Small intestine (tissue), 16 donors: ENCODE measurements at places on chromosomes 7 and 10.

- no peaks in the 10 kb centered on the region for H3K4me1 ChIP-seq
- H3K4me3 ChIP-seq, result no peak overlapping the region
- H3K27me3 ChIP-seq, result no peaks in the 10 kb centered on the region
These were observed 247.9 kb downstream of the BAMBI start for GRCh38 chr10:28925121-28925663.

GRCh38 chr10:89062861-89063260 is 72.3 kb downstream of the FAS start:
- H3K4me3 ChIP-seq, result no peak overlapping the region
- no peak for DNase-seq
- H3K36me3 ChIP-seq, result no peaks in the 10 kb centered on the region
- no peaks in the 10 kb centered on the region for H3K4me1 ChIP-seq
- H3K27ac ChIP-seq, result peak overlapping the region; percentile 57
- H3K27me3 ChIP-seq, result no peaks in the 10 kb centered on the region

DNA sequence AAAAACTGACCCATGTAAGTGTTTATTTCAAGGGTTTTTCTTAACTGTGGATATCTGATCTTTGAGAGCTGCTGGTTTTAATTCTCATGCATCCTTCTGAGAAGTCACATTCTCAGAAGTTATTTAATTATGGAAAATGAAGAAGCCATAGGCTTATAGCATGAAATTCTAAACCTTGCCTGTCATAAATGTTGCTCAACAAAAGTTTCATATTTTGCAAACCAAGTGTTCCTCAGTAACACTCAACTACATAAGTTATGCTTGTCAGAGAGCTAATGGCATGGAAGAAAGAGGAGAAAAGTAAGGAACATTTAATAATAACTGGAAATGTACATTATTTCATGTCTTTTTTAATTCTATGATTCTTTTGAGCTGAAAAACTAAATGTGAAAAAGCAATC is 78.6 kb upstream of the MPP7 start:
- DNase-seq, result no peak
- H3K4me1 ChIP-seq, result no peaks in the 10 kb centered on the region
- H3K27ac ChIP-seq, result no peak overlapping the region
- no peak overlapping the region for H3K4me3 ChIP-seq
- no peaks in the 10 kb centered on the region for H3K36me3 ChIP-seq
- no peaks in the 10 kb centered on the region for H3K27me3 ChIP-seq

GRCh38 chr7:24477398-24478136 is 95.7 kb upstream of the PALS2 start:
- no peak for DNase-seq
- no peaks in the 10 kb centered on the region for H3K4me1 ChIP-seq
- H3K27me3 ChIP-seq, result no peaks in the 10 kb centered on the region
- no peaks in the 10 kb centered on the region for H3K36me3 ChIP-seq

GRCh38 chr7:2104107-2104710 is 128.5 kb downstream of the MAD1L1 start:
- no peaks in the 10 kb centered on the region for H3K4me1 ChIP-seq
- no peak overlapping the region for H3K27ac ChIP-seq
- H3K27me3 ChIP-seq, result no peaks in the 10 kb centered on the region
- H3K36me3 ChIP-seq, result peaks cover 18% of the 10 kb centered on the region
- no peak overlapping the region for H3K4me3 ChIP-seq

GRCh38 chr7:113835367-113835766 is 83.4 kb downstream of the PPP1R3A start:
- DNase-seq, result no peak
- no peak overlapping the region for H3K27ac ChIP-seq
- H3K27me3 ChIP-seq, result no peaks in the 10 kb centered on the region
- no peak overlapping the region for H3K4me3 ChIP-seq
- no peaks in the 10 kb centered on the region for H3K36me3 ChIP-seq

- peaks cover 13% of the 10 kb centered on the region for H3K4me1 ChIP-seq
- DNase-seq, result no peak
- H3K36me3 ChIP-seq, result no peaks in the 10 kb centered on the region
- peaks cover 39% of the 10 kb centered on the region for H3K27me3 ChIP-seq
These were observed 166.7 kb downstream of the NRF1 start for GRCh38 chr7:129777993-129778769.

- H3K4me3 ChIP-seq, result no peak overlapping the region
- no peak for DNase-seq
- no peak overlapping the region for H3K27ac ChIP-seq
- no peaks in the 10 kb centered on the region for H3K27me3 ChIP-seq
- H3K4me1 ChIP-seq, result no peaks in the 10 kb centered on the region
- peaks cover 3% of the 10 kb centered on the region for H3K36me3 ChIP-seq
These were observed 18.0 kb downstream of the TMEM106B start for GRCh38 chr7:12229046-12229445.

DNA sequence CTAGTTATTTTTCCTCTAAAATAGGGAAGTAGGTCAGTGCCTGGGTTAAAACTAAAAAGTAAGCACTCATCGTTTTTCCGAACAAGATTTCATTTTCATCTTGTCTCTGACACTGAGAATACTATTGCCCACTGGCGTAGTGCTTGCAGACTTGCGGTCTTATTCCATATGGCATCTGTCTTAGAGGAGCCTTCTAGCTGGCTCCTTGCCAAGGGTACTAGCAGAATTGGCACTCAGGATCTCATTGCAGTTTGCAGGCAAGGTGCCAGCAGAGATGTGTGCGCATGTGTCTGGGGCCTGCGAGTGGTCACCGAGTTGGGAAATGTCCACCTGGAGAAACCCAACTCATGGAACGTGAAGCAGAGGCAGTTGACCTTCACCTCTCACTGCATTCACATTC is 143.4 kb downstream of the CELF2 start:
- DNase-seq, result no peak
- no peak overlapping the region for H3K27ac ChIP-seq
- H3K36me3 ChIP-seq, result no peaks in the 10 kb centered on the region
- no peak overlapping the region for H3K4me3 ChIP-seq
- H3K4me1 ChIP-seq, result peaks cover 2% of the 10 kb centered on the region

DNA sequence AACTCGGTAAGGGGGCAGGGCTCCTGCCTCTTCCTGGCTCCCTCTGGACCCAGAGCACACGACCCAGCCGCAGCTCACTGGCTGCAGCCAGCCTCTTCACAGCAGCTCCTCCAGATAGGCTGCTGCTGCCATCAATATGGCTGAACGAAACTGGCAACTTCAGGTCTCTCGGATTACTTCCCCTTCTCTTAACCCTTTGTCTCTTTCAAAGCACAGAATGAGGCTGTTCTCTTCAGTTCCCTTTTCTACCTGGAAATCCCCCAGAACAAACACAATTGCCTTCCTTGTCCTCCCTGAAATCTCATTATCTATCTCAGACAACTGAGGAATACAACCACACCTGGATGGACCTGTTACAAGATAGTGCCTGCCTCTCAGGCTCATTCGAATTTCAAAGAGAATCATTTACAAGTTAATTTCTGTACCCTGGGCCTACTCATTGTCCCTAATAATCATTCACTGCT is 193.4 kb upstream of the MBL2 start:
- H3K36me3 ChIP-seq, result no peaks in the 10 kb centered on the region
- DNase-seq, result no peak
- H3K4me1 ChIP-seq, result no peaks in the 10 kb centered on the region
- no peak overlapping the region for H3K27ac ChIP-seq

GRCh38 chr7:146235195-146235594 is 118.6 kb downstream of the CNTNAP2 start:
- H3K4me3 ChIP-seq, result no peak overlapping the region
- no peak overlapping the region for H3K27ac ChIP-seq
- no peaks in the 10 kb centered on the region for H3K4me1 ChIP-seq
- no peak for DNase-seq
- H3K36me3 ChIP-seq, result no peaks in the 10 kb centered on the region

DNA sequence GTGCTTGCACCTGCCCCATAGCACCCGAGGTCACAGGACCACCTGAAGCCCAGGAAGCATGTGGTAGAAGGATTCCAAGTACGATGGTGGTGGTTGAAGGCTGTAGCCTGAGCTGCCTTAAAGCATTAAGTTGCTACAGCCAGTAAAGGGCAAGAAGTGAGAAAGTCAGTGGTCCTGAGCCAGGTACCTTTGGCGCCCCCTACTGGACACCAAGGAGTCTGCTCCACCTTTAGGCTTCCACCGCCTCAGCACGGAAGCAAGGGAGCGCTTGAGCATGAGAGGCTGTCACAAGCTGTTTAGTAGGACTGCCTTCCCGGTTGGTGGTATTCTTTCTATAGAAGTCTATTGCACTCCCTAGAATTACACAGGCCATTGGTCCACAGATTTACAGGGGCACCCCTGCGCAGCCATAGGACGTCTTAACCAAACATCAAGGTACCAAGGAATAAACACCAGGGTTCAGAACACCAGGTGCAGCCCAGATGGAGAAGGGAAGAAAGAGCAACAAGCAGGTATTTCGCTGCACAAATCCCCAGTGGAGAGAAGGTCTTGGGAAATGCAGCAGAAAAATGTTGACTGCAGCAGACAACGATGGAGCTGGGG is 2.2 kb downstream of the CRTAC1 start:
- no peak overlapping the region for H3K27ac ChIP-seq
- DNase-seq, result peak; percentile 80
- H3K27me3 ChIP-seq, result peaks cover 32% of the 10 kb centered on the region
- H3K36me3 ChIP-seq, result no peaks in the 10 kb centered on the region

GRCh38 chr7:742791-743190 is 15.7 kb upstream of the PRKAR1B start:
- peaks cover 73% of the 10 kb centered on the region for H3K36me3 ChIP-seq
- no peak overlapping the region for H3K27ac ChIP-seq
- H3K4me3 ChIP-seq, result no peak overlapping the region
- no peaks in the 10 kb centered on the region for H3K27me3 ChIP-seq
- DNase-seq, result no peak

DNA sequence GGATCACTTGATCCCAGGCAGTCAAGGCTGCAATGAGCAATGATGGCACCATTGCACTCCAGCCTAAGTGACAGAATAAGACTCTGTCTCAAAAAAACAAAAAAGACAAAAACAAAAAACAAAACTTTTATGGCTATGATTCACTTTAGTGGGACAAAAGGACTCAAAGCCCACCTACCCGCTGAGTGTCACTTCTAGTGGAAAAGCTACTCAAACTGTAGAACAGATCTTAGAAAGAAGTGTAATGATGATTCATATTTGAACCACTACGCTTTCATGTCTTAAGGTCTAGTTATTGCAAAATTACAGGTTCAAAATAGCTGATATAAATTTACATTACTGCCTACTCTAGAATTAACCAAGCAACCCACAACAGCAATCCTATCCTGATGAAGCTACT is 47.1 kb upstream of the OTUD1 start:
- no peak overlapping the region for H3K4me3 ChIP-seq
- H3K4me1 ChIP-seq, result no peaks in the 10 kb centered on the region
- no peak for DNase-seq
- H3K27ac ChIP-seq, result no peak overlapping the region

GRCh38 chr7:42233171-42233570 is 3.8 kb downstream of the GLI3 start:
- no peak overlapping the region for H3K4me3 ChIP-seq
- H3K4me1 ChIP-seq, result no peaks in the 10 kb centered on the region
- no peak for DNase-seq
- no peaks in the 10 kb centered on the region for H3K36me3 ChIP-seq
- peaks cover 6% of the 10 kb centered on the region for H3K27me3 ChIP-seq

- H3K27me3 ChIP-seq, result no peaks in the 10 kb centered on the region
- no peak overlapping the region for H3K27ac ChIP-seq
- H3K36me3 ChIP-seq, result no peaks in the 10 kb centered on the region
- H3K4me3 ChIP-seq, result no peak overlapping the region
- H3K4me1 ChIP-seq, result no peaks in the 10 kb centered on the region
- DNase-seq, result no peak
These were observed 407.4 kb downstream of the GRM8 start for GRCh38 chr7:126845331-126845730.

DNA sequence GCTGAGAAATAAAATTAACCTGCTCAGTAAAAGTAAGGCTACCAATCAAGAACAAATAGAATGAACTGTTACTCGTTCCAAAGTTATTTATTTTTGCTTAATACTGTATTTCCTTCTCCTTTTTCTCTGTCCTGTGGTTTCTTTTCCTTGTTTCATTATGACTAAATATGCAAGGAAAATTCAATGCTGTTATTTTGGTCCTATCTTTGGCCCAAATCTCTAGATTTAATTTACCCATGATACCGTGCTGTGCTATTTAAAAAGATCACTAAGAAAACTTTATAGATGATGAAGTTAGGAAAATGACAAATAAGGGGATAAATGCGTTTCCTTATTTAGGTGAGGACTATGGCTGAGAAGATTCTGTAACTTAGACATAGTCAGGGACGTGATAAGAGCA is 45.3 kb upstream of the FAM133B start:
- DNase-seq, result no peak
- H3K4me1 ChIP-seq, result peaks cover 7% of the 10 kb centered on the region
- H3K36me3 ChIP-seq, result no peaks in the 10 kb centered on the region
- no peaks in the 10 kb centered on the region for H3K27me3 ChIP-seq
- H3K4me3 ChIP-seq, result no peak overlapping the region
- H3K27ac ChIP-seq, result no peak overlapping the region

GRCh38 chr10:20007426-20007825 is 191.2 kb downstream of the PLXDC2 start:
- peaks cover 14% of the 10 kb centered on the region for H3K36me3 ChIP-seq
- H3K4me3 ChIP-seq, result no peak overlapping the region
- DNase-seq, result no peak
- no peak overlapping the region for H3K27ac ChIP-seq
- no peaks in the 10 kb centered on the region for H3K27me3 ChIP-seq

GRCh38 chr7:46226860-46227259 is 305.8 kb upstream of the IGFBP3 start:
- H3K27ac ChIP-seq, result no peak overlapping the region
- no peaks in the 10 kb centered on the region for H3K36me3 ChIP-seq
- no peak for DNase-seq
- no peak overlapping the region for H3K4me3 ChIP-seq
- H3K27me3 ChIP-seq, result no peaks in the 10 kb centered on the region

- DNase-seq, result peak; percentile 79
- no peaks in the 10 kb centered on the region for H3K36me3 ChIP-seq
- H3K27me3 ChIP-seq, result peaks cover 23% of the 10 kb centered on the region
- H3K27ac ChIP-seq, result peak within 1 kb of the TSS; percentile 71
- H3K4me1 ChIP-seq, result no peaks in the 10 kb centered on the region
These were observed at the start of gene ABCB1 for GRCh38 chr7:87600130-87601124. ABCB1 (minus strand) TSS chr7:87600884; CDS start chr7:87600184, 700 bp downstream.

DNA sequence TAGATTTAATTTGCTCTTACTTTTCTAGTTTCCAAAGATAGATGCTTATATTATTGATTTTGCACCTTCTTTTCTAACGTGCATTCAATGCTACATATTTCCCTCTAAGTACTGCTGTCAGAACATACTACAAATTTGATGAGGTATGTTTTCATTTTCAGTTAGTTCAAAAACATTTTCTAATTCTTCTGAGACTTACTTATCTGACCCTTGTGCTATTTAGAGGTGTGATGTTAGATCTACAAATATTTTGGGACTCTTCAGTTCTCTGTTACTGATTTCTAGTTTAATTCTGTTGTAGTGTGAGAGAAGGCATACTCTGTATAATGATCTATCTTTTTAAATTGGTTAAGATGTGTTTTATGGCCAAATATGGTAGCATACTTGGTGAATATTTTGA is 97.8 kb upstream of the TMEM168 start:
- H3K4me3 ChIP-seq, result no peak overlapping the region
- peaks cover 1% of the 10 kb centered on the region for H3K36me3 ChIP-seq
- no peak for DNase-seq
- H3K27me3 ChIP-seq, result no peaks in the 10 kb centered on the region
- H3K4me1 ChIP-seq, result no peaks in the 10 kb centered on the region

- H3K4me1 ChIP-seq, result no peaks in the 10 kb centered on the region
- H3K27me3 ChIP-seq, result no peaks in the 10 kb centered on the region
- no peak overlapping the region for H3K27ac ChIP-seq
- DNase-seq, result no peak
- no peak overlapping the region for H3K4me3 ChIP-seq
These were observed 238.9 kb upstream of the ETV1 start for GRCh38 chr7:14228341-14228740.
